ENCODE measurements at places on chromosomes 7 and 10.

DNA sequence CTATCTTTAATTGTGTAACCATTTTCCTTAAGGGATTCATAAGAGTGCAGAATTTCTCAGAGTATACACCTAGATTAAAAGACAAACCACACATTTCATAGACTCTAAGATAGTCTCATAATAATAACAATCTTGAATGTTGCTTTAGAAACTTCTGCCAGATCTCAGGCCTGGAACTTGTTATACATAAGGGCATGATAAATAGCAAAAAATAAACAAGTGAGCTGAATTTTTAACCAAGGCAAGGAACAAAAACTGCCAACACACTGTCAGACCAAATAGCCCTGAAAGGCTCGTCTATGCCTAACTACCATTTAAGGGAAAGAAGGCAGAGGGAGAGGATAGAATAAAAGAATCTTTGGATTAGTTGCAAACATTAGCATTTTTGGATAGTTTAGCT, 65.8 kb upstream of the SEMA3C start:
- DNase-seq: no peak

DNA sequence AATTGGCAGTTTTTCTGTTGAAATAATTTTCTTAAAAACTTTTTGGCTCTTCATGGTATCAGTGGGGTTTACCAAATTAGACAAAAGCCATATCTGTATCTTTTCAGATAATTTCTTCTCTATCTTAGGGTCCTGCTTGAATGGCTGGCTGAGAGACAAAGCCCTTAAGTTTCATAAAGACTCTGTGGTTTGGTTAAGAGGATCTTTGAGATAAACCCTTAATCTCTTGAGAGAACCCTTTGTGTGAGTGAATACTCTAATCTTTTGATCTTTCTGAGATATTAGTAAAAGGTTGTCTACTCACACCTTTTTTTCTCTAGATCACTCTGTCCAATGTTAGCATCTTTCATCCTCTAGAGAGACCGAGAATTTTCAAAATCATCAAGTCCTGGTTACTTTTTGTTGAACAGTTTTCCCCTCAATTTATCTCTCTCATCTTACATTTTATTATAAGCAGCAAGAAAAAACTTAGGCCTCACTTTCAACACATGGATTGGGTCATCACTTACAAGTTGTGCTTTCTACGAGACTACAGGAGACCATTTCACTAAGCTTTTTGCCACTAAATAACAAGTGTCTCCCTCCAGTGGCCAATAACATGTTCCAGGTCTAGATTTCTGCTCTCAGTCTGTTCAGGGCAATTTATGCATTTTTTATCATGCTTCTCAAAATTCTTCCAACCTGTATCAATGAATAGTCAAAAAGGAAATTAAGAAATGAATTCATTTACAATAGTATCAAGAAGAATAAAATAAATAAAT, 28.4 kb downstream of the DNAJC9 start:
- peak; percentile 61 for DNase-seq

DNA sequence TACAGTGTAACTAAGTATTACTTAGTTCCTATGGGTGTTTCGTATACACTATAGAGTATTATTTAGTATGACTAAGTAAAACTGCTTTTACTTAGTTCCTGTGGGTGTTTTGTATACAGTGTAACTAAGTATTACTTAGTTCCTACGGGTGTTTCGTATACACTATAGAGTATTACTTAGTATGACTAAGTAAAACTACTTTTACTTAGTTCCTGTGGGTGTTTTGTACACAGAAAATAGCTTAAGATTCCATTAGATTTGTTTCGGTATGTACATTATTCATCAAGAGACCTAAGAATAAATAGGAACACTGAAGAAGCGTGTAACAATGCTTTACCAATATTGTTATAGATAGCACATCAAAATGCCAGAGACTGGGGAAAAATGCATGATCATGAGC, 25.0 kb downstream of the IGF2BP3 start:
- DNase-seq: peak; percentile 63

- DNase-seq: no peak
Observed at GRCh38 chr10:30058570-30059132, 735 bp downstream of the JCAD start.

DNA sequence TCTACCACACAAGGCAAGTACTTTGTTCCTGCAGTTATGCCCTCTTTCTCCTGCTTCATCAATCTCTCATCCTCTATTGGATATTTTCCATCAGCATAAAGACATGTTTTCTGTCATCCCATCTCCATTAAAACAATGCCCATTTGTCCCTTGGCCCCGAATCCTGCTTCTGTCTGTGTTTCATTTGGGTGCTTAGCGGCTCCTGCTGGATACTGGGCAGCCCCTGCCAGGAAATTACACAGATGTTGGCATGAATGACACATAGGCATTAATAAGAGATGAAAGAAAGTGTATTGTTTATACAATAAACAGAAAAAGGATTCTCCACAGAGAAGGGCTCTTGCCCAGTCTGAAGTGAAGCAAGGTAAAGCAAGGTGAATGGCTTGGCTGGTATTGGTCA, 765.3 kb downstream of the REEP3 start:
- no peak for DNase-seq

DNA sequence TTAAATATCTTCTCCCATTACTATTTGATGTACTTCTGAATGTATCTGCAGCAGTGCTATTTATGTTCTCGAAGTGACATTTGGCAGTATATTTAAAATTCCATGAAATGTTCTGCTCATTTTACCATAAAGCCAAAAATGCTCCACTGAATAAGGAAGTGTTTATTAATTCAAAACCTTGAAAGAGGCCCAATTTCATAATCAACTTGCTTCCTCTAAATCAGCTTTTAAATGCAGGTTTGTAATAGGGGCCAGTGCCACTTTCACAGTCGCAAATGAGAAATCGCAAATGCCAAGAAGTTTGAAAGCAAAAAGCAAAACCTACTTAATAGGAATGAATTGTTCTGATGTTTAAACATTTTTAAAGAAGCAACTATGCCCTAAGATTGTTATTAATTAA, 11.4 kb downstream of the NHLRC2 start:
- no peak for DNase-seq

GRCh38 chr10:100763043-100763747, 17.8 kb downstream of the PAX2 start:
- no peak for DNase-seq

DNA sequence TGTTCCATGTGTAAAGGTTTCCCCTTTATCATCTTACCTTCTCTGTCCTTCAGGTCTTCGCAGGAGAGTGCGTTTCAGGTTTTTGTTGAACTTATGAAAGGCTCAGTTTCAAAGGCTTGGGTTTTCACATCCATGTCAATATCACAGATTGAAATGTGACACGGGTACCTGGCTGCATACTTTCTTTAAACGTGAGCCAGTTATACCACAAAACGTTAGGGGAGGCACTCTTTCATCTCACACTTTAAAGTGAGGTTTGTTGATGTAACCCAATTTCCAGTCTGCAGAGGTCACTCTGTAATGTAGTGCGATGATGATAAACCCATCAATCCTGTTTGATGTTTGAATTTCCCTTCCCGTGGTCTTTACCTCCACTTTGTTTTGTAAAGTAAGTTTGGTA, 506.9 kb downstream of the SUGCT start:
- DNase-seq: no peak

GRCh38 chr7:22566592-22566991, 66.6 kb upstream of the STEAP1B start:
- no peak for DNase-seq

DNA sequence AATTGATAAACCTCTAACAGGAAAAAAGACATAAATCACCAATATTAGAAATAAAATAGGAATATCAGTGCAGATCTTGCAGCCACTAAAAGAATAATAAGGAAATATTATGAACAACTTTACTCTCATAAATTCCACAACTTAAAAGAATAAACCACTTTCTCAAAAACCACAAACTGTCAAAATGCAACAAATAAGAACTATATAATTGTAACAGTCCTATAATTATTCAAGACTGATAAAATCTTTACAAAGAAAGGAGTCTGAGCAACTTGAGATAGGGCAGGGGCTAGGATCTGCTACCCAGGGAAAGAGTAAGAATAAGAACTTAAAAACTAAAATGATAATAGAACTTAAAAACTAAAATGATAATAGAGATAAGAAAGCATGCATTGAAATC, 169.5 kb upstream of the GDF10 start:
- DNase-seq: no peak

- DNase-seq: no peak
Observed at GRCh38 chr10:60652628-60653027, 125.7 kb upstream of the CDK1 start.

DNA sequence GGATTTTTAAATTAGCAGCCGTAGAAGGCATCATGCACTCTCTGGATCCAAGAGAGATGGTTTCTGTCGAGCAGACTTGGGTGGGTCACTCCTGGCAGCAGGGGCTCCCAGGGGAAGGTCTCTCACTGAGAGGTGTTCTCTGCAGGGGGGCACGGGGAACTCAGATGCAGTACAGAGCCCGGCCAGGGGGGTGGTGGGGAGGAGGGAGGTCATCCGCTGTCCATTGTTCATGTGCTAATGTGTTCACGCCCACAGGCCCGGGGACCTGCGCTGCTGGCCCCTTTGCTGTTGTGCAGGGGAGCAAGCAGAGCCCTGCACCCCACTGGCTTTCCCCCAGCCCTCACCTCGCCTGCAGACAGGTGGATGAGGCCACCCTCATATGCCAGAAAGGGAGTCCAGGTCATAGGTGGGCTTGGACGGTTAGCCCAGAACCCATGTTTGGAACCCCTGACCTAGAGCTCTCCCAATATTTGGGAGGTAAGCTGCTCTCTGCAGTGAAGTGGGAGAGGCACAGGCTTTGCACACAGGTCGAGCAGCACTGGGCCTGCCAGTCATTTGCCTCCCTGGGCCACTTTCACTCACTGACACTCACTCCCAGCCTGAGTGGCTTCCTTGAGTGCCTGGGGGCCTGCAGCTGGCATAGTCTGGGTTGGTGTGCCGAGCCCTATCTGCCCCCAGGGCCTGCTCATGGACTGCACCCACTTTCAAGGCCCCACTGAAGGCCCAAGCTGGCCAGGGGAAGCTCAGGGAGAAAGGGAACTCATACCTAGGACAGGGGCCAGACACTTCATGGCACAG, 12.6 kb upstream of the TBRG4 start:
- DNase-seq: no peak

DNA sequence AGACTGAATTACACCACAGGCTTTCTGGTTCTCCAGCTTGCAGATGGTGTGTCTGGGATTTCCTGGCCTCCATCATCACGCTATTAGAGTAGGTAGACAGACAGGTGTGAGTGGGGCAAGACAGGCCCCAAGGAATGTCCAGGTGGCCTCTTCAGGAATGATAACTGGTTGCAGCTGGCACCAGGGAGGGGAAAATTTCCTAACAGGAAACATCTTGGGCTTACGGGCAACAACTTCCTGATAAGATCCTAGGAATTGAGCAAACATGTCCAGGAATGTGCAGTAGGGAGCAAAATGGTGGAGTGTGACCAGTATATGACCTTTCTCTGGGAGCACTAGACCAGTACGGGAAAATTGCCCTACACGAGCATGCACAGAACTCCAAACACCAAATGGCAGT, 11.3 kb downstream of the XRCC2 start:
- DNase-seq: no peak

DNA sequence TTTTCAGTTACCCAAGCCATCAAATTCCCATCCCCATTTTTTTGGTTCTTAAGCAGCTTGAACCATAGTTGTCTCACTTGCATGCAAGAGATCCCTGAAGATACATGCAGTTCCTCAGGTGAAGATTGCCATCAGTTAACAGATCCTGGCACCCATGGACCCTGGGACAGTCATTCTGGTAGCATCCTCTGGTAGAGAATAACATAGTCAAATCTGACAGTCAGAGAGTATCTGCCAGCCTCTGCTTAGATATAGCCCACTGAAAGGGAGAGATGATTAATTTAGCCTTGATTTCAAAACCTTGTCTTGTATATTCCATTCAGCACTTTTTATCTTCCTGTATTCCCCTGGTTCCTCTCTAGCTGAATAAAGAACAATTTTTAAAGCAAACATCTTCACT, 280.4 kb downstream of the KCNMA1 start:
- peak; percentile 27 for DNase-seq

- DNase-seq: no peak
Observed at GRCh38 chr10:11617233-11617632, 5.8 kb upstream of the USP6NL start.

All from ELR (cell line).